ENCODE measurements at places on chromosomes 3 and 15. TPM values are rescaled to one million over a fixed set of nuclear protein-coding genes. Genes with fewer than 3 reads are reported as not detected.

DNA sequence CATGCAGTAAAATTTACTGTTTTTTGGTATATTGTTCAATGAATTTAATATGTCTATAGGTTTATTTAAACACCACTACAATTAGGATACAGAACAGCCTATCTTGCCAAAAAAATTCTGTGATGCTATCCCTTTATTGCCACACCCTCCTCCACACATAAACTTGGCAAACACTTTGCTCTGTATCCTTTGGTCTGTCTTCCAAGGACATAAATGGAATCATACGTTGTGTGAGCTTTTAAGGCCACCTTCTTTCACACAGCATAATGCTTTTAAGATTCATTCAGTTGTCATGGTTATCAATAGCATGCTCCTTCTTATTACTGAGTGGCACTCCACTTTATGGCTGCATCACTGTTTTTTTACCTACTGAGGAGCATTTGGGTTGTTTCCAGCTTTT, 71.5 kb downstream of the CERS3 start:
- DNase-seq = no peak

NXPE3 gene
- 5.3 TPM for total RNA-seq

SEC62 gene
- 74.7 TPM for total RNA-seq

DNA sequence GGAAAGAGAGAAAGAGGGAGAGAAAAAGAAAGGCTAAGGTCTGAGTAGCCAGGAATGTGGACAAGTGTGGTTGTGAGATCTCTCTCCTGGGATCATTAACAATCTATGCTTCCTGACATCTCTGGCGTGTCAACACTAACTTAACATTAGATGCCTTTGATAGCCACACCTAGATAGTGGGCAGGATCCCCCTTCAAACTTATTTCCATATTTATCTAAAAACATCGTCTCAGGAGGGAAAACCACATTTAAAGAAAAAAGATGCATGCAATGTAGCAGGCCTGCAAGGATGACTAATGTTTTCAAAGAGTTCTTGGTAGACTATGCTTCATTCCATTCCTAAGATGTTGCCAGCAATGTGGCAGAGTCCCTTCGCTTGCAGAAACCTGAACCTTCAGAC, 80.9 kb downstream of the MLH1 start:
- DNase-seq = no peak

CASR gene
- total RNA-seq = not detected

DNAH12 gene
- total RNA-seq = 0.45 TPM

DNA sequence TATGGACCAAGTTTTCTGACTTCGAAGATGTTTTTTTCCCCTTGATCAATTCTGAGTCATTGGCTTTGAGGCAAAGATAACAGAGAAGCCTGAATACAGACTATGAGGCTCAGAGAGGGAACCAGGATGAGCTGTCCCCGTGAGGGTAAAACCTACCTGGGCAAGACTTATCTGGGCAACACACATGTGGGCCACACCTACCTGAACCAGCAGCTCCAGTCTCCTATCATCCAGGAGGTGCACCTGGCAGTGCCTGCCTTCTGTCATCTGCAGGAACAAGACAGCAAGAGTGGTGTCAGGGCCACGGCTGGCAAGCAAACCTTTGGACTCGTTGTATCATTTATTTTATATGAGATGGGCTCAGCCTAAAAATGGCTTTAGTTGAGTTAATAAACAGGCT, 72.6 kb downstream of the FRMD4B start:
- no peak for DNase-seq

GRCh38 chr3:60391292-60391691, 860.0 kb downstream of the FHIT start:
- DNase-seq = no peak

GRCh38 chr15:31080591-31081014, 20.9 kb downstream of the TRPM1 start:
- DNase-seq = no peak

All from Caco-2 (cell line).